SK-MEL-5 (cell line): ENCODE measurements at places on chromosomes 3 and 15. TPM values are rescaled to one million over a fixed set of nuclear protein-coding genes. Genes with fewer than 3 reads are reported as not detected.

DNA sequence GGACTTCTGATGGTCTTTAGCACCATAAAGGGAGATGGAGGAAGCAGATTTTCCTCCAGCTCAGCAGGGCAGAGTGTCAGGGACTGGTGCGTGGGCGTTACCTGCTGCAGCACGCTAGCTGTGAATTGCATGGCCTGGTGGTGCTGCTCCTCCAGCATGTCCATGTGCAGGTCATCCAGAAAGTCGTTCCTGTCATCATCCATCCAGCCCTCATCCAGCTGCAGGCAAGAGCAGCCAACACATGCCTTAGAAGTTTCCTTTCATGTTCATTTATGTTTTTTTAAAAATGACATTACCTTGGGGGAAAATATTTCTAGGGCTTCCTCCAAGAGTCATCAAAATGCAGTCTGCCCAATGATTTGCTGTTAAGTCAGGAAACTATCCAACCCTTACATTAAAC, 239.2 kb downstream of the PDZRN3 start:
- no peak for DNase-seq

DNA sequence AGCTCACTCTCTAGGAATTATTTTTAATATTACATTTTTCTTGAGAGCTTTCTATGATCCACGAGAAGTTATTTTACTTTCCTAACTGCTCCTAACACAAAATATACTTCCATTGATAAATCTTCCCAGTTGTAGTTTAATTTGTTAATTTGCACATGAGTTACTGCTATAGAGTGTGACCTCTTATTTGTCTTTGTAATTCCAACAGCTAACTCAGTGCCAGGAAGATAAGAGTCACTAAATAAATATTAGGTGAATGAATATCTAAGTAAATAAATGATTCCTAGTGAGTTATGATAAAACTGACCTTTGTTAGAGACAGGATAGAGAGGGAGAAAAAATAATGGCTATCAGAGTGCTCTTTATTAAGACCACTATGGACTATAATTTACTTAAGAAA, 319.9 kb downstream of the NAALADL2 start:
- DNase-seq: no peak

GRCh38 chr3:46504789-46505188, 7.0 kb downstream of the RTP3 start:
- DNase-seq: peak; percentile 37

GRCh38 chr3:54008099-54008498, 114.3 kb upstream of the CACNA2D3 start:
- no peak for DNase-seq

DNA sequence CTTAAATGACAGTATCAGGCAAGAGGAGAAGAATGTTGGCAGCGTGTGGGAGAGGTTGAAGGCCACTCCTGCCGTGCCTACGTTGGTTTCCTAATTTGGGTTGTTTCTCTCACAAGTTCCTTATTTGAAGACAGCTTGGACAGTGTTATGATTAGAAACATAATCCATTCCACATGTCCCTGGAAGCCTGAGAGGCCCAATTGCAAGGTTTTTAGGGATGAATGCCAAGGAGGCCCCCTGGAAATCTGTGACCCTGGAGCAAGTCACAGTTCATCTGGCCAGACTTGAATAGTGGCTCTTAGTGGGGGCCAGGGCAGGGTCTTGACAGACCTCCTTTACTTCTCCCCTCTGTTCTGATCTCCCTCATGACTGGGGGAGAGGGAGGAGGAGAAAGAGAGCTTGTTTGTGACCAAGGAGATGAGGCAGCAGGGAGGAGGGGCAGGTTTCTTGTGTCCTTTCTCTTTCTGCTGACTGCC, 584.4 kb upstream of the TBL1XR1 start:
- DNase-seq: no peak

- DNase-seq: no peak
Observed at GRCh38 chr3:178156301-178156700, 379.9 kb upstream of the KCNMB2 start.

GRCh38 chr3:100500320-100500880, 8.0 kb downstream of the TMEM45A start:
- DNase-seq: no peak

DNA sequence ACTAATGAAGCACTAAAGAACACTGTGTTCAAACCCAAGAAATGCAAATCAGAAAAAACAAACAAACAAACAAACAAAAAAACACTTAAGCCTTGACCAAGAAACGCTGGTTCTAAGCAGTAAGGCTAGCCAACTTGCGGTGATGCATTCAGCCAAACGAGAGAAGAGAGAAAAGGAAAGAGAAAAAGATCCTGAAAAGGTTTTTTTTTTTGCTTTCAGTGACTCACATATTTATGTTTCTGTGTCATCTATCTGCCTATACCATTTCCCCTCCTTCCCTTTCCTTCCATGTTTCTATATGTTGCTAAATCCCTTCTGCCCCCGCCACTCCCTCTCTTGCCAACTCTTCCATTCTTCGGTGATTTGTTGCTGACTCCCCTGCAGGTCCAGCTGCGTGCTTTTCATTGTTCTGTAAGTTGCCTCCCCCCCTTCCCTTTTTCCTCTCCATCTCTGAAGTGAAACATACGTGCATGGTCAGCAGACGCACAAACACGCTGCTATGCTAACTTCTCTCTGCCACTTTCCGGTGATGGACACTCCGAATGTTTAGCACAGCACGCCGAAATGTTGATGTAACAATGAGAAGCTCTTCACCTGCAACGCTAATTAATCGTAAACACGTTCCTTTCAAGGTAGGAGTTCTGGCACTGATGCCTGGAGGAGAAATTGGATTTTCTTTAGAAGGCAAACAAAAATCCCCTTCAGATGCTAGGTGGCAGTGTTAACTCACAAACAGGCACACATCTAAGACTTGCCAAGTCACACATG, 154.4 kb downstream of the TUSC7 start:
- peak; percentile 52 for DNase-seq

DNA sequence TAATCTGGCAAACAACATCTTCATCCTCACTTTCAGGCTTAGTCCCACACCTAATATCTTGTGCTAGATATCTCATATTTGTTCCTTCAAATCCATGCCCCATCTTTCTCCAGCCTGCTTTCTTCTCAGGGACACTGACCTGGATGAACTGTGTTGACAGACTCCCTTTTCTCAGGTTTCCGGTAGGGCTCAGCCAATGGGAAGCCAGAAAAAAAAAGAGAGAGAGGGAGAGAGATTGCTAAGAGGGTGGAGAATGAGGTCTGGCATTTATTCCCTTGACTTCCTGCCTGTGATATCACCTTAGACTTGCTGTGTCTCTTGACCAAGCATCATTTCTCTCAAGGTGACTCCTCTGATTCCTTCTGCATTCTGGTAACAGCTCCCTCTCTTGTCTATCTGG, 145.6 kb upstream of the ABI3BP start:
- no peak for DNase-seq

DNA sequence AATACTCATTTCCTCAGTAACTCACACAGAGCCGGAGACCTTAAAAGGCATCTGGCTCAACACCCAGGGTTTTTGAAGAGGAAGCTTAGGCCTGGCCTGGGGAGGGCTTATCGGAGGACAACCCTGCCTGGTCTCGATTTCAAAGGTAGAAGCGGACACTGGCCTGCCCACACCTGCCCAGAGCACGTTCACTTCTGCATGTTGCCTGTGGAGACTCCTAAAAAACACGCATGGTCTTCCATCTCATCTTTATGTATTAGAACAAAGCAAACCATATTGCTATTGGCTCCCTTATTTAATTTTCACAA, 55.5 kb upstream of the FURIN start:
- DNase-seq: no peak

GRCh38 chr15:68203486-68203885, 1.6 kb downstream of the CALML4 start:
- no peak for DNase-seq

DNA sequence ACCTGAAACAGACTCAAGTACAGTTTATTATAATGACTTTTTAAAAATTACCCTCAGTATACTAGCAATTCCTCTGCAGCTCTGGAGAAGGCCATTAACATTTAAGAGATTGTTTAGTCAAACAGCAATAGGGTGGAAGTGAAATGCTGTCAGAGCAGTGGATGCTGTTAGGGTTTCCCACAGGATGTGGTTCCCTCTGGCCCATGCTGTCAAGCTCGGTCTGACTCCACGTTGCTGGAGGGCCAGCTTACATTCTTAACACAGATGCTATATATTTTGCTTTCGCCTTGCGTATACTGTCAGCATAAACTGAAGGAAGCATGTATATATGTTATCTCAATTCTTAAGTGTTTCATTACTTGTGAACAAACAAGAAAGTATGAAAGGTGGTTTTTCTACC, 231.1 kb upstream of the COL8A1 start:
- no peak for DNase-seq

DNA sequence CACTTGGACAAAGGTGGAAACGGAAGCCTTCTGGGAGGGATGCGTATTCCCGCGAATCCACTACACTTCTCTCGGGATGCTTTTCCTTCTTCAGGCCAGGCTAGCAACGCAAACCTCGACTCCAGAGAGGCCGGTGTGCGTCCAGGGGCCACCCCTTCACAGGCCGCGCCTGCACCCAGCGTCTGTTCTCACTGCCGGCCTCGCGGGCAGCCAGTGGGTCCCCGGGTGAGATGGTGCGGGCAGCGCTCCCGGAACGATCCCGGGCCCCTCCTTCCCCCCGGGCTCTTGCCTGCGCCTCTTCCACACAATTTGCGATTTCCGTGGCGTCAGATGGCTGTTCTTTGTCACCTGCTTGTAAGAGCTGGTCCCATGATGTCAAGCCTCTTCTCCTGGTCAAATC, 27.3 kb downstream of the GABRA5 start:
- no peak for DNase-seq

DNA sequence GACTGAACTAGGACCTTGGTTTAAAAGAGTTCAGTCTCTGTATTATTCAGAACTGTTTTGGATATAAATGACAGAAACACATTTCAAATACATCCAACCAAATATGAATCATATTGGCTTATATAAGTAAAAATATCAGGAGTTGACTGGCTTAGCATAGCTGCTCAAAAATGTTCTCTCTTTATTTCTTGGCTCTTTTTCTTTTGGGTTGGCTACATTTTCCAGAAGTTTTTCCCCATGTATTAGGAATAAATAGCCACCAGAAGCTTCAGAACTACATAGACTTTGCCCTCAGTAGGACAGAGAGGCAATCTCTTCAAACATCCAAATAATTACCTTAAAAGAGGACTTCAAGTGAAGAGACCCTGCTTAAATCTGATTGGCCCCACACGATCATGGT, 32.7 kb downstream of the KCNMB2 start:
- DNase-seq: no peak

- no peak for DNase-seq
Observed at GRCh38 chr15:65740148-65740547, 51.9 kb downstream of the DENND4A start.

- no peak for DNase-seq
Observed at GRCh38 chr3:120907659-120908029, 361 bp upstream of the STXBP5L start.

DNA sequence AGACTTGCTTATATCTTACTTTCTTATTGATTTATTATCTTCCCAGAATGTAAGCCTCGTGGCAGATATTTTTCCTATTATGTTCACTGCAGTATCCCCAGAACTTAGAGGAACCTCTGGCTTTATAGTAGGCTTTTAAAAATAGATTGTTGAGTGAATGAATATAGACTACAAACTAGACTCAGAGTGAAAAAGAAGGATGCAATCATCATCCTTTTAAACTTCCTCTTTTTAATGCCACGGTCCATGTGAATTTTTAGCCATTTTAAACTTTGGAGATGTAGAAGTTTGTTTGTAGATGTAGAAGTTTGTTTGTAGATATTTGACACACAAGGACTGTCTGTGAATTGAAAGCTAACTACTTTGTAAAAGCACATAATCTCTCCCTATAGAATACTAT, 7.2 kb upstream of the P2RY12 start:
- no peak for DNase-seq

- DNase-seq: no peak
Observed at GRCh38 chr3:49172551-49173041, 1.2 kb downstream of the KLHDC8B start.

- DNase-seq: no peak
Observed at GRCh38 chr3:78794431-78794830, 973.4 kb downstream of the ROBO1 start.

GRCh38 chr15:82900511-82901060, 51.9 kb downstream of the HOMER2 start:
- DNase-seq: no peak

DNA sequence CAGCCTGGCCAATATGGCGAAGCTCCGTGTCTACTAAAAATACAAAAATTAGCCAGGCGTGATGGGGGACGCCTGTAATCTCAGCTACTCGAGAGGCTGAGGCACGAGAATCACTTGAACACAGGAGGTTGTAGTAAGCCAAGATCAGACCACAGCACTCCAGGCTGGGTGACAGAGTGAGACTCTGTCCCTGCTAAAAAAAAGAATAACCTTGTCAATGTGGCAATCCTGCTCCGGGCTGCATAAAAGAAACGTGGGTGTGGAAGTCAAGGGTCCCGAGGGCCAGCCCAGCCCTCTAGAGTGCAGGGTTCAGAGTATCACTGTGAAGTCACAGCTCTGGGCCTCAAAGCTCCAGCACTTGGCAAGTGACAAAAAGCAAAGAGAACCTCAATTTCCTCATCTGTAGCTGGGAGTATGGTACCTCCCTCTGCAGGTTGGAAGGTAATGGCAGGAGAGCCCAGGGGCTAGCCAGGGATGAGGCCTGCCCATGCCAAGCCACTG, 73.5 kb upstream of the IQSEC1 start:
- DNase-seq: no peak

GRCh38 chr3:157785102-157785826, 282.0 kb upstream of the VEPH1 start:
- peak; percentile 81 for DNase-seq

DNA sequence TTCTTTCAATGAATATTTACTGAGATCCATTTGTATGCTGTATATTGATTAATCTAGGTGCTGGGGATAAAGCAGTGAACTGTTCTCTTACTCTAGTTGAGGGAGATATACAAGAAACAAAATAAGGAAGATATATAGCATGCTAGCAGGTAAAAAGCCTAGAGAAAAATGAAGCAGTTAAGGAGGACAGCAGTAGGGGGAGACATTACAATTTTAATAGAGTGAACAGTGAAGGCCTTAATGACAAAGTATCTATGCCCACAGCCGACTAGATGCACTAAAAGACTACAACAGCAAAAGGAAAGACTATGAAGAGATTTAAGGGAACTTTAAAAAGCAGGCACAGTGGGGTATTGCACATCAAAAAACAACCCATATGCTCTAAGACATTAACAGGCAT, 81.4 kb downstream of the XRN1 start:
- DNase-seq: peak; percentile 57

Gene HDC
- not detected in 2 replicates for total RNA-seq

Gene TUSC7
- not detected in 2 replicates for total RNA-seq

Gene TERB2
- not detected in 2 replicates for total RNA-seq

Gene UQCC5
- total RNA-seq: 6.6 and 11.0 TPM in 2 replicates

Gene C15orf62
- not detected in 2 replicates for total RNA-seq

Gene RBPMS2
- total RNA-seq: 1.1 and 1.4 TPM in 2 replicates

Gene OR5H1
- not detected in 2 replicates for total RNA-seq

Gene DPPA2
- total RNA-seq: not detected in 2 replicates

Gene NMNAT3
- total RNA-seq: 0.85 and 0.93 TPM in 2 replicates

Gene CASR
- total RNA-seq: not detected in 2 replicates

Gene IMPG2
- 0.03 TPM in 1 of 2 replicates, not detected in the other for total RNA-seq

Gene PRTG
- 11.3 and 16.4 TPM in 2 replicates for total RNA-seq

Gene ARPP21
- not detected in 2 replicates for total RNA-seq

Gene SEC22C
- total RNA-seq: 59.2 and 62.4 TPM in 2 replicates

Gene TMCO5A
- not detected in 2 replicates for total RNA-seq

Gene LTK
- 0.08 TPM in 1 of 2 replicates, not detected in the other for total RNA-seq

Gene SCN11A
- total RNA-seq: not detected in 2 replicates

Gene CCDC54
- total RNA-seq: not detected in 2 replicates

Gene GOLGA8G
- total RNA-seq: not detected in 2 replicates

Gene SKIL
- 18.5 and 21.3 TPM in 2 replicates for total RNA-seq

Gene DNAH12
- total RNA-seq: not detected in 2 replicates
